Activated T-helper 1 cell treated with anti-CD3 and anti-CD28 coated beads, Interleukin-12 subunit alpha, Interleukin-12 subunit beta, Interleukin-2, Interleukin-4 antibody, amounts not matched to agents 30 ng/mL and 10 ng/mL and 1 ng/mL, durations not matched to agents 14 hours and 24 hours and 36 hours (primary cell): ENCODE measurements at places on chromosomes 7 and 10. TPM values are rescaled to one million over a fixed set of nuclear protein-coding genes. Genes with fewer than 3 reads are reported as not detected.

IQUB gene
- 0.44 TPM in 1 of 2 replicates, not detected in the other for total RNA-seq

ZC3HAV1 gene
- 89.7 and 90.0 TPM in 2 replicates for total RNA-seq

ABLIM1 gene
- total RNA-seq, result 14.2 TPM in 2 replicates

CTBP2 gene
- 0.13 and 0.39 TPM in 2 replicates for total RNA-seq

NAT16 gene
- total RNA-seq, result 0.08 TPM in 1 of 2 replicates, not detected in the other

LGI1 gene
- not detected in 2 replicates for total RNA-seq

SUMF2 gene
- total RNA-seq, result 157 and 166 TPM in 2 replicates

TRIM50 gene
- not detected in 2 replicates for total RNA-seq

SNX10 gene
- total RNA-seq, result 41.9 and 48.3 TPM in 2 replicates

FEZF1 gene
- total RNA-seq, result not detected in 2 replicates

CYTH3 gene
- total RNA-seq, result 0.65 and 1.7 TPM in 2 replicates

TYSND1 gene
- 12.6 and 12.7 TPM in 2 replicates for total RNA-seq

VAX1 gene
- total RNA-seq, result not detected in 2 replicates

JCAD gene
- 0.15 and 0.31 TPM in 2 replicates for total RNA-seq
